ENCODE measurements at places on chromosomes 3 and 15. TPM values are rescaled to one million over a fixed set of nuclear protein-coding genes. Genes with fewer than 3 reads are reported as not detected.

Gene MUSTN1
- not detected for total RNA-seq

Gene RARB
- total RNA-seq = 1.8 TPM

Gene APOD
- total RNA-seq = 2.0 TPM

Gene CCK
- not detected for total RNA-seq

Gene BFSP2
- total RNA-seq = not detected

Gene SKOR1
- 0.22 TPM for total RNA-seq

Gene TIMP4
- total RNA-seq = 0.66 TPM

Gene ZIC4
- total RNA-seq = not detected

Gene CFAP92
- total RNA-seq = 0.14 TPM

Gene MAN2A2
- 20.8 TPM for total RNA-seq

Gene GRK7
- total RNA-seq = not detected

Gene TRPM1
- not detected for total RNA-seq

Gene RETNLB
- not detected for total RNA-seq

Gene ATP8B4
- 2.7 TPM for total RNA-seq

Gene IGF2BP2
- 141 TPM for total RNA-seq

Gene CD96
- total RNA-seq = under 0.01 TPM

Gene FBN1
- 721 TPM for total RNA-seq

Gene CPEB1
- total RNA-seq = 5.9 TPM

Gene CLSTN2
- under 0.01 TPM for total RNA-seq

Gene CPNE4
- total RNA-seq = not detected

Gene CKMT1B
- not detected for total RNA-seq

Gene POTEB
- total RNA-seq = not detected

Gene NAALADL2
- 2.7 TPM for total RNA-seq

Gene SPRED1
- 28.0 TPM for total RNA-seq

Gene METTL6
- total RNA-seq = 21.3 TPM

Gene DNAJC17
- total RNA-seq = 17.2 TPM

Gene COL6A6
- total RNA-seq = under 0.01 TPM

Gene SERINC4
- not detected for total RNA-seq

Gene SENP8
- 1.1 TPM for total RNA-seq

Data from placental pericyte (primary cell).